ENCODE measurements at places on chromosomes 5 and 9.
A peak's percentile ranks its signal among the peaks of the same experiment; 100 is the strongest.

- DNase-seq: no peak
These were observed 2.3 kb upstream of the SMIM33 start for GRCh38 chr5:139468421-139468931.

DNA sequence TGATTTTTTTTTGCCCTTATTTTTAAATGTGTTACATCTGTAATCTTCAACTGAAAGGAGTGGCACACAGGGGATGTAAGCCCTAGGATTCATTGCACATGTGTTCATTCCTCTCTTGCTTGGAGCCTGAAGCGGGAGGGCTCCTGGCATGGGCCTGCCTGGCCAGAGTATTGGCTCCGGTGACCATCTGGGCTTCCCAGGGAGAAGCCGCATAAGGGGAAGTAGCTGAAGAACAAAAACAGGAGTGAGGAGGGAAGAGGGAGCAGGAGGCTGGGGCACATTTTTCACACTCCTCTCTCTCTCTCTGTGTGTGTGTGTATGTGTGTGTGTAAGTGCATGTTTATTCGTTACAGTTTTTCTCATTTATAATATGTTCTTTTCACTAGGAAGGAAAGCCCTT is 269.9 kb downstream of the PRR16 start:
- DNase-seq: no peak

GRCh38 chr9:111020594-111020993 is 17.7 kb downstream of the LPAR1 start:
- DNase-seq: no peak

DNA sequence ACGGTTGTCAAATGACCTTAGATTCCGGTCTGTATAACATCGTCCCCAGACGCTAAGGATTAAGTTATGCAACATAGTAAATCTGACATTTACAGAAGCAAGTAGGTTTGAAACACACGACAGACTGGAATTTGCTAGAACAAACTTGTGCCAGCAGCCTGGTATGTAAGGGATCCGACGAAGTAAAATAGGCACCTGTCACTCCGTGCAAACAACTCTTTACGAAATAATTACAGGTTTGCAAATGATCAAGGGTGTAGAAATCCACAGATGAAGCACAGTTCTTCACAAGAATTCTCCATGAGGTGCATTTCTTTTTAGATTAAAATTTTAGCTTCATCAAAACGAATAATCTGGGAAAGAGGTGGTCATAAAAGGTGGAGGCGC is 508 bp downstream of the MOCS2 start:
- DNase-seq: no peak

DNA sequence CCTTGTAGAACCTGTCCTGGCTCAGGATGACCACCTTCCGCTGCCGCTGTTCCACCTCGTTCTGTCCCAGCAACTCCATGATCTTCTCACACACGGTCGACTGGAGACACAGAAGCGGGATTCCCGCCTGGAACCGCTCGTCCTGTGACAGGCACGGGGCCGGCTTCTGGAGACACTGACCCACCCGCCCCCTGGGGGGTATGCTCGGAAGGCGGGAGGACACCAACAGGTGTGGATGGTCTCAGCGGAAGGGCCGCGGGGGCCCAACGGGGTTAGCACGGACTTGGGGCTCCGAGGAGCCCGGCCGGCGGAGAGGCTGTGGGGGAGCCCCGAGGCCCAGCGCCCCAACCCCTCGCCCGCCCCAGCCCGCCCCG is 530 bp downstream of the UCK1 start:
- no peak for DNase-seq

- DNase-seq: no peak
These were observed 481.7 kb downstream of the CDH10 start for GRCh38 chr5:24163091-24163490.

DNA sequence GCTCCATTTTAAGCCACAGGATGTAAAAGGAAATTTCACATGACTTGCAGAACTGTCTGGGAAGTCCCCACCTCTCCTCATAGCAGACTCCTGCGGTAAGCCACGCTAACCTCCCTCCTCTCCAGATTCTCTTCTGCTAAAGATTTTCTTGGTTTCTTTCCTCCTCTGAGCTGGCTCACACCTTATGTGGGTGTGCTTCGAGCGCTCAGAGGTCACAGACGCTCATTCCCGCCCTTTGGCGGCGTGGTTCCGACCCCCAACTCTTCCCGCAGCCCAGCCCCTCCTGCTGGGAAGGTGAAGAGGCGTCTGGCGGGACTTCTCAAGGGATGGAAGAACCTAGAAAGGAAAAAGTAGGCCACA is 32.9 kb upstream of the CDK20 start:
- no peak for DNase-seq

DNA sequence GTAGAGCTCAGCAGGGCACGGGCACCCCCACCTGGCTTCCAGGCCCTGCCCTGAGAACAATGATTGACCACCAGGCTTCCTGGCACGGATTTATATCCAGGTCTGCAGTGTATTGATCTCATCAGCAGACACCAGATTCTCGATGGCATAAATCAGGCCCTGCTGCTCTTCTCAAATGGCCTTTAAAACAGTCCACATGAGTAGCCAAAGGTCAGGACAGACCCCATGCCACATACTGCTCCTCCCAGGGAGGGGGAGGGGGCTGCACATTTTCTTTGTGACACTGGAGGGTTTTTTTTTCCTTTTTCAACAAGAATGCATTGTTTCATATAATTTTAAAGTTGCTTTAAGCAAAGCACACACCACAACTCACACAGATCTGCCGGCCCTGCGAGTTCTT is 85.4 kb downstream of the SEMA4D start:
- no peak for DNase-seq

DNA sequence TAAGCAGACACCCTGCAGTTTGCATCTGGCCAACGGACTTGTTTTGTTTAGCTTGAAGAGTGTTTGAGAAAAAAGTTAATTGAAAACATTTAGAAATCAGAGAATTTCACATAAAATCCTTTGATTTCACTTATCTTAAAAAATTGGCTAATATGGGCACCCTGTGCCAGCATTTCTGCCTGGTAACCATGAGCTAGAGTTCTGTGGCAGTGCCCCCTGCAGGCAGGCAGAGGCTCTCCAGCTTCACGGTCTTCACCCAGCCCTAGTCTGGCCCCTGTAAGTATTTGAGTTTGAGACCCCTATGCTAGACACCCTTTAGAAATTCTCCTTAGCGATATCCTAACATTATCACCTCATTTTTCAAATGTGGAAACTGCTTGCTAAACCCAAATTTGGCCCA is 18.8 kb upstream of the FANCC start:
- DNase-seq: no peak

- DNase-seq: no peak
These were observed 506.1 kb downstream of the BNC2 start for GRCh38 chr9:16364347-16364746.

DNA sequence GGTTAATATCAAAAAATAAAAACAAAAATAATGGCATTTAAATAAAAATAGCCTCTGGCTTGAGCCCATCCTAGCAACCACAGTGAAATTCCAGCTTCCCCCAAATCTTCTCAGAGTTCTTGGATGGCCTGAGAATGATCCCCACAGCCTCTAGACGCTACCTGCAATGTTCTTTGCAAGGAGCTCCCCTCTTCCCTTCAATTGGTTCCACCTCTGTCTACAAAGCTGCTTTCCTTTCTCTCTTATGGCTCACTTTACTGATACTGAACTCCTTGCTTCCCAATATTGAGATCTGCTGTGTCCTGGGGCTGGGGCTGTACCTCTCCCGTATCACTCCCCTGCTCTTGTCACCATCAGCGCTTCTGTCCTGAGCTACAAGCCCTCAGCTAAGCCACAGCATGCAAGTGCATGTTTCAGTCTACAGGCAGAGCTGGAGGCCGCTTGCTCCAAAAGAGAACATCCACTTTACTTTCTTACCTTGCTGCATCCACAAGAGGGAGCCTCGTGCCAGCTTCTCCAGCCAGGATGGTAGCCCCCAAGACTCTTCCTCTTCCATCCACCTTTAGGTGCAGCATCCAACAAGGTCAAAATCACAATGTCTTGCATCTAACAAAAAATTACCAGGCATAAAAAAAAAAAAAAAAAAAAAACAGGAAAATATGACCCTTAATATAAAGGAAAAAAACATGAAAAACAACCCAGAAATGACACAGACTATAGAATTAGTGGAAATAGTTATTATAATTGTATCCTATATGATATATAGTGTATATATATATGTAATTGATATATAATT is 57.4 kb upstream of the PRSS3 start:
- peak; percentile 29 for DNase-seq

DNA sequence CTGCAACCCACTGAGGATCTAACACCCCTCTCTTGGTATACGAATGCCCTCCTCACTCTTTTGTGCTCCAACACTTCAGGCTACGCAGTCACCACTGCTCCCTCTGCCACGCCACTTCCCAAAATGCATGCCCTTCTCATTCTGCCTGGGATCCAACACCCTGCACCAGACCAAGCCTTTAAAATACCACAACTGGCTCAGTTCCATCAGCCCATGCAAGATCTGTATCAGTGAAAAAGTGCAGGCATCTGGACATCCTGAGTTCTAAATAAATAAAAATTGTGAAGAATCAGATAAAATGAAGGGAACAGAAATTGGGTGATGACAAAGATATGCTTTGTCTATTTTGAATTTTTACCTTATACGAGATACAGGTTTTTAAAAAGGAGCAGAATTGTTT is 2.7 kb downstream of the NDUFB6 start:
- DNase-seq: no peak

GRCh38 chr9:128059365-128059983 is 7.6 kb downstream of the NAIF1 start:
- no peak for DNase-seq

DNA sequence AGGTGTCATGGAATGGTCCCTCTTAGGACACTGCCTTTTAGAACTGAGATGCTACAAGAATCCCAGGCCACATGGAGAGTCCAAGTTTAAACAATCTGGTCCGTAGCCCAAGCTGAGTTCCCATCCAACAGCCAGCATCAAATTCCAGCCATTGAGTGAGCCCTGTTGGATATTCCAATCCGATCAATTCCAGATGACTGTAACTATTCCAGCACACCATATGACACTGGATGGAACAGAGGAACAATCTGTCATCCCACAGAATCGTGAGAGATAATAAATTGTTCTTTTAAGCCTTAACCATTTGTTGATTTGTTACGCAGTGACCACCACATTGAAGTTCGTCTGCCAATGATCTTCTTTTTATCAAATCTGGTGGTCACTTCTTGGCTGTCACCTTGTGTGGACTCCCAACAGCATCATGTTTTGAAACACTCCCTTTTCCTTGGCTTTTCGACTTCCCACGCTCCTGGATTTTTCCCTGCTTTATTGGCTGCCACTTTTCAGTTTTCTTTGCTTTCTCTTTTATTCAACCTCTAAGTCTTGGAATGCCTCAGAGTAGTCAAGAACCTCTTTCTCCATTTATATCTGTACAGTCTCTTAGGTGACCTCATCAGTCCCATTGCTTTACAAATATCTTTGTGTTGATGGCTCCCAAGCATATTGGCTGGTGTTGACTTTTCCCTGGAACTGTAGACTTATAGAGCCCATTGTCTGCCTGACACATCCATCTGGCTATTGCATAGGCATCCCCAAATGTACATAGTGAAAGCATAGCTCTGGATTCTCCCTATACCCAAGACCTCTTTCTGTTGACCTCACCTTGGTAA is 46.1 kb downstream of the TNFSF15 start:
- DNase-seq: no peak

- no peak for DNase-seq
These were observed 74.5 kb downstream of the APTX start for GRCh38 chr9:32926911-32927310.

- no peak for DNase-seq
These were observed 193.8 kb downstream of the SLIT3 start for GRCh38 chr5:169106911-169107706.

GRCh38 chr5:36179950-36180349 is 28.0 kb downstream of the SKP2 start:
- DNase-seq: no peak

- DNase-seq: no peak
These were observed 90.1 kb downstream of the CRB2 start for GRCh38 chr9:123445981-123446610.

DNA sequence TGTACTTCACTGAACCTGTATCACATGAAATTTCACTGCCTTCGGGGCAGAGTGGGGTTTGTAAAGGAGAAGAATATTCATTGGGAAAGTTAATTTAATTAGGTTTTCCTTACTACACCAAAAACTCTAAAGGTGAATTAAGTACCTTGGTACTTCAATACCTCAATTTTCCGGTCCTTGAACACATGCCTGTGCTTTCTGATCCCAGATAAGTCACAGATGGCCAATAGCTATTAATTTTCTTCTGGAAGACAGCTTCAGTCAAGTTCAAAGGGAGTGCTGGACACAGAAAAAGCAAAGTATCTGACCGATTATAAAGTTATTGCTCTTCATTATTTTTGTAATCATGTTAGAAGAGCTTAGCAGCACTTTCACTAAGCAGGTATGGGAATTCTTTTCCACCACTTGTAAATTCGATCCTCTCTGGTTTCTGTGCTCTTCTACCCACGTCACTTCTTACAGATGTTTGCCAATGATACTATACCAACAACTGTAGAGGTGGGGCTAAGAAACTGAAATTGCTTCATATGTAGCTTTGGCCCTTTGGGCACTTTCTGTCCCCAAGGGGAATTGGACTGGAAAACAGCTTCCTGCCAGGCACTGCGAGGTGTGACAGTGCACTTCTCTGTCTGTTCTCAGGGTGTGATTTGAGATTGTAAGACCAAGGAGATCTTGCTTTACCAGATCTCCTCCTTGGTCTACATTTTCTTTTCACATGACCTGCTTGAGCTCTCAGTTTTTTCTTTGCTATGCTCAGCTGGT is 164.0 kb downstream of the CCDC192 start:
- DNase-seq: no peak

GRCh38 chr5:109455598-109456096 is 45.9 kb upstream of the PJA2 start:
- peak; percentile 58 for DNase-seq

DNA sequence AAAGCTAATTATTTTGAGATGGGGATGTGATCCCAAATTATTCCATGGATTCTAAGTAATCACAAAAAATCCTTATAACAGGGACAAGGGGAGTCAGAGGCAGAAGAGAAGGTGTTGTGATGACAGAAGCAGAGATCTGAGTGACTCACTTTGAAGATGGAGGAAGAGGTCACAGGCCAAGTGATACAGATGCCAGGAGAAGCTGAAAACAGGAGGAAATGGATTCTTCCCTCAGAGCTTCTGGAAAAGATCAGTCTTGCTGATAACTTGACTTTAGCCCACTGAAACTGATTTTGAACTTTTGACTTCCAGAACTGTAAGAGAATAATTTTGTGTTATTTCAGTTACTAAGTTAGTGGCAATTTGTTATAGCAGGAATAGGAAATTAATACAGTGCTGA is 105.3 kb downstream of the GCNT1 start:
- no peak for DNase-seq

GRCh38 chr9:127734247-127734746 is 797 bp downstream of the TOR2A start:
- no peak for DNase-seq

- DNase-seq: no peak
These were observed 12.7 kb upstream of the CEL start for GRCh38 chr9:133049043-133049442.

Data from HS-27A (cell line).